ENCODE measurements at places on chromosomes 16 and 17.

GRCh38 chr16:23207485-23207884, 24.9 kb downstream of the SCNN1G start:
- no peak for DNase-seq

GRCh38 chr16:3274490-3274889, 8.8 kb upstream of the ZNF263 start:
- DNase-seq: no peak

DNA sequence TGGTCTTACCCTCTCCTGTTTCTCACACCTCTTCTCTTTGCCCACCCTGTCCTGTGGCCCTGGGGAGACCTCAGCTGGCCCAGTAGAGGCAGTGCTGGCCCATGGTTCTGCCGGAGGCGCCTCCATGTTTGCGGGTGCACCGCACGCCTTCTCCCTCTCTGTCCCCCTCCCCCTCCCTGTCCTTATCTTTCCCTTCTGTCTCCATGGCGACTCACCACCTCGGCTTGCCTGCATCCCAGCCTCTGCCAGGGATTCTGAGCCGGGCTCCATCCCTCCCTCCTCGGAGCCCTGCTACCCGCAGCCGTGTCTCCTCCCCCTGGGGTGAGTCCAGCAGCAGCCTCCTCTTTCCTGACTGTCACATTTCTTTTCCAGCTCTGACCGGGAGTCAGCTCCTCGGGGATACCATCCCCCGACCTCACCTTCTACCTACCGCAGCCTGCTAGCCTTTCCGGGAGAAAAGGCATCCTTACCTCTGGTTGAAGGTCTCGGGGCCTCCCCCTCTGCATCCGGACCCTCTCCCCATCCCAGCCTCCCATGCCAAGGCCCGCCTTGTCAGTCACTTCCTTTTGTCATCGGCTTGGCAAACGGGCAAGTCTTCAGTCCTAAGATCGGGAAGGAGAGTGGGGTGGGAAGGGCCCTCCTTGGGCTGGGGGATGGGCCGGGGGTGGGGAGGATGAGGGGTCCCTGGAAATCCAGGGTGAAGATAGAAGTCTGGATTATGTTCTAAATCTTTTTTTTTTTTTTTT, at the start of gene RNF112:
TSS of gene RNF112 (plus strand) at position 358 of the 746 bp plus-strand sequence. CDS start at position 535, 177 bp downstream.
- DNase-seq: no peak

DNA sequence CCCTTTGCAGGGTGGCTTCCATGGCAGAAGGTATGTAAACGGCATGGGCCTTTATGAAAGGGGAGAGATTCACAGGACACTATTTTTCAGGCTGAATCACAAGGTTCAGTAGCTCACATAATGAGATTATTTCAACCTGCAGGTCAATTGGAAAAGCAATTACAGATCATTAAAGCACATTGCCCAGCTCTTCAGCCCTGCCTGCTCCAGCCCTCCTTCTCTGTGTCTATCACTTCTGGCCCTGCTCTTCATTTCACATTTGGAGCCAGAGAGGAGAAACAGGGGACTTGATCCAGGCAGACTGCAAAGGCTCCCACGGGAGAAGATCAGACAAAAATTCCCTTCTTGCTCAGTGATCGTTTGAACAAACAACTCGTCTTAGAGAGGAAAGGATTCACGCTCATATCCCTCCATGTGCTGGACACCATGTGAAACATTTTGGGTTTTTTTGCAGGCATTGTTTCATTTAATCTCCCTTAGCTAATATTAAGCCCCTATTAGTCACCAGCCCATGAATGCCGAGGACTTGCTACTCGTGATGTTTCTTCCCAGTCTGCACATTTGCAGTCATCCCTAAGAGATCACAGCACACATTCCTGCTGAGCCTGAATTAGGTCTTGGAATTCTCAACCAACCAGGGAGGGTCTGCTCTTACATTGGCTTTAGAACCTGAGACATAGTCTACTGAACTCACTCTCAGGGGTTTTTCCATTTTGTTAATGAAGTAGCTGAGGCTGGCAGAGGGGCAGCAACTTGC, 443.9 kb upstream of the CCL2 start:
- no peak for DNase-seq

GRCh38 chr17:64008830-64009229, 10.7 kb downstream of the PRR29 start:
- no peak for DNase-seq

GRCh38 chr16:85123891-85124635, 11.8 kb upstream of the CIBAR2 start:
- no peak for DNase-seq

DNA sequence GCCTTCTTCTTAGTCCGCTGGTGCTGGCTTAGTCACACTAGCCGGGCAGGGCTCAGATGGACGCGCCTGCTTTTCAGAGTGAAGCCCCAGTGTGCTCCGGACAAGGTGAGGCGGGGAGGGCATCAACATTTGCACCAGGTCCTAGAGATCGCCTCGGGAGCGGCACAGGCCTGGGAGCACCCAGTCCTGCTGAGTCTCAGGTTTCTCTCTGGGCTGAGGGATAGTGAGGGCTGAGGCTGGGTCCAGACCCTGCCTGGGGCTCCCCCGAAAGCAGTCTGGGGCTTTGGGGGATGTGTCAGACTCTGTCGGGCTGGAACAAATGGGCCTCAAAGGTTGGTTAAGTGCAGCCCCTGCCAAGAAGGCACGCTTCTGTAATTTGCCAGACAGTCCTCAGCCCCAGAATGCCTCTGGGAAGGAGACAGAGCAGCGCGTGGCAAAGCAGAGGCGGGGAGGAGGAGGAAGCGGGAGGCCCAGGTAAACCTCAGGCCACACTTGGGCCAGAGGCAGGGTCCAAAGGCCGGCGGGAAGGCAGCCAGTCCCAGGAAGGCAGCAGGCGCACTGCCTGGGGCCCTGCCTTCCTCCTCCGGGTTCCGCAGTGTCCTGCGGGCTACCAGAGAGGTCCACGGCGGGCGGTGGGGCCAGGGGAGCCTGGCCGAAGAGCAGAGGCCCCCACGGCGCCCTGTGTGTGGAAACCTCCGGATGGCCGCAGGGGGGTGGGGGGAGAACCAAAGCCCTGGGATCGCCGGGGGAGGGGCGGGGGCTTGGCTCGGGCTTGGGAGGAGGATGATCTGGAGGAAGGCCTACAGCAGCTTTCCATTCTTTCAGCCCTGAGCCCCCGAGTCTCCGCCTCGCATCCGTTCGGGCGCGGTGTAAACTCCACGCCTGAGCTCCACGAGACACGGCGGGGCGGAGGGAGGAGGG, 39.5 kb upstream of the ATP2A3 start:
- DNase-seq: no peak

DNA sequence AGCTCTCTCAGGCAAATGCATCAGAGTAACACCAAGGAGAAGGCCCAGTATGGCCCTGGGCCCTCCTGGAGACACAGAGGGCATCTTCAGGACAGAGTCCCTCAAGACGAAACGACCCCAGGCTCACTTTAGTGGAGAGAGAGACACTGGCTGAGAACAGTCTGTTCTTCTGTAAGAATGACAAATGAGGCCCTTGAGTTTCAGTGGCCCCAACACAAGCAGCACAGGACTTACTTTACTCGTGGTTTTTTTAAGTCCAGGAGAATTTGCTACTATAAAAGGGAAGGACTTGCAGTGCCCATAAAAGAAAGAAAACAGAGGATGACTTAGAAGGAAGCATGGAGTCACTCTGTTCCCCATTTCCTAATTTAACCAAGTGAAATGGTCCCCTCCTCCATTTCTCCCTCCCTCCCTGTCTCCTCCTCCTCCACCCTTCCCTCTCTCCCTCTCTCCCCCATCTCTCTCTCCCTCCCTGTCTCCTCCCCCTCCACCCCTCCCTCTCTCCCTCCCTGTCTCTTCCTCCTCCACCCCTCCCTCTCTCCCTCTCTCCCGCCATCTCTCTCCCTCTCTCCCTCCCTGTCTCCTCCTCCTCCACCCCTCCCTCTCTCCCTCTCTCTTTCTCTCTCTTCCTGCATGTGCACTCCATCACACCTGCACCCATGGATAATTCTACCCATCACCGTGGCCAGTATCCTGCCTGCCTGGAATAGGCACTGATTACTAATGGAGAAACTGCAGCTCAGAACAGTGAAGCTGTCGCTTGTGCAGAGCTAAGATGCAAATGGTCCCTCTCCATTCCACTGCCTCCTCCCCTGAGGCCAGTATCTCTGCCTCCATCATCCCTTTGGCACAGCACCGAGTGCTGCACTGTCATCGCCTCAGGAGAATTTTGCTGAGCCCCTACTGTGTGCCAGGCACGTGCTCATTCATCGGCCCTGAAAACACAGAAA, 47.3 kb upstream of the RBFOX3 start:
- no peak for DNase-seq

DNA sequence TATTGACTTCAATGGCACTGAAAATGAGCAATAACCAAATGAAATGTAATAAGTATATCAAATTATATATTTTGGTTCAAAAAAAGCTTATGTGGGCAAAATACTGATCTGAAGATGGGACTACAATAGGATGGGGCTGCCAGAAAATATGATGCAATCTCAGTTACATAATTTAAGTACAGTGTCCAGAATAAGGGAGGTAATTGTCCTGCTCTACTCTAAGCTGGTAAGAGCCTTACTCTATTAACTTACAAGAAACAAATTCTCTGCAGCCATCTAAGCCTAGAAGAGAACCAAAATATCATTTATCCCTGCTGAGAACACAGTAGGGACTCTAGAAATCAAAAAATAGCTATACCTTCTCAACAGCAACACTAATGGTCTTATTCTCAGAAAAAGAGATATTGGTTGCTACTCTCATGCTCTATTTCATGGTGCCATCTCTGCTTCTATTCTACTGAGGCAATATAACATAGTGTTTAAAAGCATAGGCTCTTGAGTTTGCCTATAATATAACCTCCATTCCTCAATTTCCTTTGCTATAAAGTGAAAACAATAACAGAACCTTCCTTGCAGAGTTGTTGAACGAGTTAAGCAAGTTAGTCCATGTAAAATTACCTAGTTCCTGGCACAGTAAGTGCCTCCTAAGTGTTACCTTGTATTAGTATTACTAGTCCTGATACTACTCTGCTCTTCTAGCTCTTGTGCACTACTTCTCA, 19.9 kb downstream of the NQO1 start:
- no peak for DNase-seq

DNA sequence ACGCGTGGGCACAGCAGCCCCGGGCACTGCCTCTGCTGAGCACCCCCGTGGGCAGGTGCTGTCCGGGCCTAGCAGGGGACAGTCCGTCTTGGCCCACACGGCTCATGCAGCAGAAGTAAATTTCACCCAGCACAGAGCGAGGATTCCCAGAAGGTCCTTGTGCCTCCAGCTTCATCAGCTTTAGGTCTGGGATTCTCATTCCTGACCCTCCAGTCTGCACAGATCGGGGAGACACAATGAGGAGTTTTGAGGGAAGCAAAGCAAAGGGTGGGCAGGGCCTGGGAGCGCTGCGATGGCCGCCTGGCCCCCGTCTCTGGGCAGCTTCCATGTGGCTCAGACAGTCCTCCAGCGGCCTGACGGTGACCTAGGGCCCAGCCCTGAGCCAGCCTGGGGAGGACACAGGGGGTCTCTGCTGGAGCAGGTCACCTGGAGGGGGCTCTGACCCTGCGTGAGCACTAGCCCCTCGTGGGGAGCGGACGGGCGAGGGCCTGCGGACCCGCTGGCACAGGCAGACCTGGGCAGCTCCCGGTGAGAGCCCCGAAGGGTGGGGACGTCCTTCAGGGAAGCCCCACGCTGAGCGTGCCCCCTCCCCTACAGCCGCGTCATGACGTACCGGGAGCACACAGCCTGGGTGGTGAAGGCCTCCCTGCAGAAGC, 30.7 kb upstream of the CHMP6 start:
- no peak for DNase-seq

DNA sequence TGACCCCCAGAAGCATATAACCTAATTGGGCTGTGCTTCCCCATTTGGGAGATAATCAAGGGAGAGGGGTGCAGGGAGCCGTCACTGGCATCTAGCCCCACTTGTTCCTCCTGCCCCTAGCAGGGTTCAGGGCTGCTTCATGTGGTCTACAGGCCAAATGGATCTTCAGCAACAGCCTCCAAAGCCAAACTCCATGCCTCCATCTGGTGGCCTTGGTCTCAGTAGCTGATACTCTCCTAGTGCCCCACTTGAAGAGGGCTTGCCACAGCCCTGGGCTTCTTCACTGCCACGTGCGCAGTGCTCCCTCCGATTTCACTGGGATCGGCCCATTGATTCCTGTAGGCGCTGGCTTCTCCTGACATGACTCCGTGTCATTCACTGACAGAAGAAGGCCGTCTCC, 24.6 kb downstream of the LYRM9 start:
- DNase-seq: no peak
